ENCODE measurements at places on chromosomes 6 and 20.
A peak's percentile ranks its signal among the peaks of the same experiment; 100 is the strongest.

DNA sequence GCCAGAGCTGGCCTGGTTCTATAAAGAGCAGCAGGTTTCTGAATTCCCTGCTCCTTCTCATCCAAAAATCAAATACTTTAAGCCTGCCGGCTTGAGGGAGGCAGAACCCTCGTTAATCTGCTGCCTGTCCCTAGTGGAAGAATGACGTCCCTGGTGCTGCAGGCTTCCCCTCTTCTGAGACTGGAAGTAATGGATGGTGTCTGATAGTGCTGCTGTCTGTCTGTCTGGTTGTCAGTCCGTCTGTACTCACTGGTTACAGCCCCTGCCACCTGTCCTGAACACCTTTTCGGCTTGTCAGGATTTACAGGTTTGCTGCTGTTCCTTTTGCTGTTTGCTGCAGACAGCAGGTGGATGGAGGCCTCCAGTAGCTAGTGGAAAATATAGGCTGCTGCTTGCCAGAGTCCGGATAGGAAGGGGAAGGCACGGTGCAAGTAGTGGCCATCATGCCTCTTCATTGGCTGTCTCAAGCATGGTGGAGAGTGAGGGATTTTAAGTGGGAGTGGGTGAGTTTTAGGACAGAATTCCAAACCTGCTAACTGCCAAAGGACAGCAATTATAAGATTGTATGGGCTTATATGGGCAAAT is 2.5 kb downstream of the RIMS1 start:
- DNase-seq = no peak

- DNase-seq = no peak
These were observed 110.0 kb downstream of the PREX1 start for GRCh38 chr20:48717680-48718223.

- DNase-seq = no peak
These were observed 225.3 kb downstream of the KHDC1L start for GRCh38 chr6:72999995-73000394.

DNA sequence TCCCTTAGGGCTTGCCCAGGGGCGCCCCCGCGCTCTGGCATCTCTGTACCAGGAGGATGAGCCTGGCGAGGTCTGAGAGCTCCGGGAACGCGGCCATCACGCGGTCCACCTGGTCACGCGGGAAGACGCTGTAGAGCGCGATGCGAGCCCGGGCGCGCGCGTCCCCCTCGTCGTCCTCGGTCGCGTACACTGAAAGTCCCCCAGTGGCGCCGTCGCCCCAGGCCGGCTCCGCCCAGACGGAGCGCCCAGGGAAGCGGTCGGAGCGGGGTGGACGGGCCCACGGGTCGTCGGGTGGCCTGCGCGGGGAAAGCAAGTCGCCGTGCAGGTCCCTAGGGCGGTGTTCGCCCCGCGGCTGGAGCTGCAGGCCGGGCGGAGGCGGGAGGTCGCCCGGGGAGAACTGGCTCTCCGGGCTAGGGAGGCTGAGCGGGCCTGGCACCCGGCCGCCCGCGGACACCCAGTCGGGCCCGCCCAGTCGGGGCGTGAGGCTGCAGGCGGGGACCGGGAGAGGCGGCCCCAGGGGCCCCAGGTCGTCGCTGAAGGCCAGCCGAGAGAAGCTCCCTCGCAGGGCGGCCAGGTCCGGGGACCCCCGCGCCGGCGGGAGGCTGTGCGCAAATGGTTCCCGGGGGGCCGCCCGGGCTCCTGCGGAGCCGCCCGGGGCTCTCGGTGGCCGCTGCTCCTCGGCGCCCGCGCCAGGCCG is 34.0 kb downstream of the ZC3H12D start:
- no peak for DNase-seq

GRCh38 chr6:16181439-16182297 is 52.8 kb downstream of the MYLIP start:
- DNase-seq = no peak

DNA sequence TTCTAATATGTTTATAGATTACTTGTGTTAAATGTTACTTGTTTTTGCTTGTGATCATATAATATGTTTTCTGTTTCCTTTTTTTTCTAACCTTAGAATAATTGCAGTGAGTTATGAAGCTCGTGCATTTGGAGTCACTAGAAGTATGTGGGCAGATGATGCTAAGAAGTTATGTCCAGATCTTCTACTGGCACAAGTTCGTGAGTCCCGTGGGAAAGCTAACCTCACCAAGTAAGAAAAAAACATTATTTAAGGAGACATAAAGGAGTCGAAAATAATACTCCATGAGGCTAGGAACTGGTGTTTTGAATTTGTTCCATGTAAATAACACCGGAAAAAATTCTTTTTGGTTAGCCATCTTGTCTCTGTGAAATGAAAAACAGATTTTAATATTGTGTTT is 6.9 kb downstream of the POLH start:
- no peak for DNase-seq

- DNase-seq = no peak
These were observed 14.9 kb downstream of the PEX3 start for GRCh38 chr6:143465546-143465945.

DNA sequence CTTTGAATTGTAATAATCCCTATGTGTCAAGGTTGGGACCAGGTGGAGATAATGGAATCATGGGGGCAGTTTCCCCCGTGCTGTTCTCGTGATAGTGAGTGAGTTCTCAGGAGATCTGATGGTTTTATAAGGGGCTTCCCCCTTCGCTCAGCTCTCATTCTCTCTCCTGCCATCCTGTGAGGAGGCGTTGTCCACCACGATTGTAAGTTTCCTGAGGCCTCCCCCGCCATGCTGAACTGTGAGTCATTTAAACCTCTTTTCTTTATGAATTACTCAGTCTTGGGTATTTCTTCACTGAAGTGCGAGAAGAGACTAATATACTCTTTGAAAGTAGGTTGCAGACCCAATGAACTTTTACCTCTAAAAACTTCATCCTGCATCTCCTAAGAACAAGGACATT is 39.2 kb upstream of the KCNG1 start:
- DNase-seq = no peak

- no peak for DNase-seq
These were observed 201.9 kb upstream of the PMEPA1 start for GRCh38 chr20:57911512-57912226.

DNA sequence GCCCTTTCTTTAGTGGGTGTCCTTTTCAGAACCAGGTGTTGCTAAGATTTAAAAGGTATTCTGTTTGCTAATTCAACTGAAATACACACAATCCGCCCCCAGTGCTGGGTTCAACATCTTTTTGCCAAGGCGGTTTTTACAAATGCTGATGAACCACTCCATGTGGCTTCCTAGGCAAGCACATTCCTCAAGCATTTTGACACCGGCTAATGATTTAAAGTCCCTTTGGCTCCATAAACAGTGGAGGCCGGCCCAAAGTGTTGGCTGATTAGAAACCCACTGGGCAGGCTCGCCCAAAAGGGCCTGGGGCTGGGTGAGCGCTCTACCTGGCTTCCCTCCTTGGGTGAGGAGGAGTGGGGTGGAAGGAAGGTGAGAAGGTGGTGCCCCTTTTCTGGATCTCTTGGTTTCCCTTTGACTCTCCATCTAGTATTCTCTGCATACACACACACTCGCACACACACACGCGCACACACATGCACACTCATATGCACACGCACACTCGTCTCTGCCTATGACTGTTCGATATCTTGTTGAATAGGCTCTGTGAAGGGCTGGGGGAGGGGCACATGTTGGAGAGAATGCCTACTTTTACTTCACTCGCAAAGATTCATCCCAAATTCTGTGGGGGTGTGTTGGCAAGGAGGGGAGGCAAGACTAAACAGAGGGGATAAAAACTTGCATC is 66.7 kb upstream of the ARMC2 start:
- no peak for DNase-seq

- DNase-seq = no peak
These were observed 18.7 kb downstream of the OVOL2 start for GRCh38 chr20:18039063-18039462.

- no peak for DNase-seq
These were observed 159.2 kb downstream of the GMPR start for GRCh38 chr6:16397623-16398022.

GRCh38 chr6:1893470-1894130 is 283.9 kb downstream of the FOXC1 start:
- DNase-seq = no peak

DNA sequence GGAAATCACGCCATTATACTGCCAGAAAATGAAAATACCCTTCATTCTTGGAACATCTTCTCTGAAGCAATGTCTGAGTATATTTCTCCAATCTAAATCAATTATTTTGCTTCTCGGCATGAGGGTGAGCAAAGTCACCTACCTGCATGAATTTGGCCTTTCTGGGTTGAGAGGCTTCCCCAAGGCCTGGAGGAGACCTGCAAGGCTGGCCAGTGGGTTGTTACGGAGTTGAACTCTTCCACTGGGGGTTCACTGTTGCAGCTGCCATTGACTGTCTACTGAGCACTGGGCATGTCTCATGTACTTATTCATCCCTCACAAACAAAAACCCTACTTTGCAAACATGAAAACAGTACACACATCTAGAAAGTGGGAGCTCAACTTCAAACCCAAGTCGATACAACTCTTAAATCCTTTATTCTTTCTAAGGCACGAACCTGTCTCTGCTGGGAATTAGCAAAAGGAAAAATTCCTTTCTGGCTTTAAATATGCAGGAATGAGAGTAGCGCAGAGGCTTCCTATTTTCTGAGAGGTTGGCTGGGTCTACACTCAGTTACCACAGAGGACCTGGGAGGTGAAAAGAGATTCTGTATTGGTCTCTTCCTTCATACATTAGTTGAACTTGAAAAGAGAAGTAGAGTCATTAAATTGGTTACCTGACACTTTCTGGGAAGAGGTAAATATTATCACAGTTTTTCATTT is 87.6 kb upstream of the SGK1 start:
- DNase-seq = no peak

DNA sequence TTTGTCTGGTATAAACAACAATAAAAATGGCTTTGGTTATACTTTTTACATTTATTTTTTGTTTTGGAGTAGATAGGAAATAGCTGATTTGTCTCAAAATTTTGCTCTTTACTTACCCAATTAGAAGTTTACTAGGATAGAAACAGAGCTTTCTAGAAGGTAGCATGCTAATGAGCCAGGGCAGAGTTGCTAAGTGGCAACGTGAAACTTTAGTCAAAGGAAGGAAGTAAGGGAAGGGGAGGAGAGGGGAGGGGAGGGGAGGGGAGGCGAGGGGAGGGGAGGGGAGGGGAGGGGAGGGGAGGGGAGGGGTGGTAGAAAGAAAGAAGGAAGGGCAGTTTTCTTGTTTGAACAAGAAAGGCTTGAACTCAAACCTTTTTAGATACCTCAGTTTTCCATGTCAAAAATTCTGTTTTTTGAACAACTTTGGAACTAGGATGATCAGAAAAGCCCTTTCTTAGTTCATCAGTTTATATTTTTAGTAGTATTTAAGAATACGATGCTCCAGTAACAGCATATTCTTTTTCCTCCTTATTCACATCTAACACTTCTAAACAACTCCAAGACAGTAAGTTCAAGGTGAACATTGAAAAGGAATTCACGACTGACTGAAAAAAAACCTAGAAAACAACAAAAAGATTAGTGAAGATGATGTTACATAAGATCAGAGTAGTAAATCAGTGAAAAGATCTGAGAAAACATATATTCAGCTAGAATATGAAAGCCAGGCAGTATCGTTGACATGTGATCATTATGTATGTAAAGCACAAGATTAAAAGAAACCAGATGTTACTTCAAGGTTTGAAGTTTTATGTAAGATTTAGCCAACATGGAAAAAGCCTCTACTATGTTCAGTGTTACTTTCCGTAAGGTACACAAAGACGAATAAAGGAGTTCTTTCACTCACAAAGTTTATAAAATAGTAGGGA is 263.4 kb downstream of the ARHGAP18 start:
- no peak for DNase-seq

- no peak for DNase-seq
These were observed 56.5 kb upstream of the SIRPA start for GRCh38 chr20:1838556-1839279.

GRCh38 chr6:96966100-96966499 is 41.6 kb downstream of the KLHL32 start:
- no peak for DNase-seq

- no peak for DNase-seq
These were observed 37.0 kb downstream of the DLL1 start for GRCh38 chr6:170253910-170254269.

GRCh38 chr6:12516070-12516469 is 200.5 kb upstream of the PHACTR1 start:
- DNase-seq = no peak

DNA sequence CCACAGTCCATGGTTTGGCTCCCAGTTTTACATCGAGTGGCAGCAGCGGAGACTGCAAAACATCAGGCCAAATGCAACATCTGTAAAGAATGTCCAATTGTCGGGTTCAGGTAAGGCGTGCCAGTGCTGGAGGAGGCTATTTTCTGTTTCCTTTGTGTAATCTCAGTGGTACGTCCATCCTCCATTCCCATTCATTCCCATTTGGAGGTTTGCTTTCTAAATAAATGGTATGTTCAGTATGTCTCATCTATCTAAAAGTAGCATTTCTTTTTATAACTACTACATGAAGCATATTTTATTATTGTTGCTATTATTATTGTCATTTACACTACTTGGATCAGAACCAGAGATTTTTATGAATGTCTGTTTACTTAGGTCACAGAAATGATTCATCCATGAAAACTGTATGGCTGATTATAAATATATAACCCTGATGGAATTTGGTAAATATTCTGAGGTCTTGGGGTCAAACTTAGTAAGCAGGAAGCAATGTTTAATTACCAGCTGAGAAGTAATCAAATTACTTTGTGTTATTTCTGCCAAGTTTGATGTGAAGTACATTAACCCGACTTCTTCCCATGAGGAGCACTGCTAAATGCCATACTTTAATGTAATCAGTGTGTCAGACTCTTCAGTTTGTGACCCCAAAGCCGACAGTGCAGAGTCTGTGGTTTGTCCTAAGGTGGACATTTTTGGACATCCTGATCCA is 512.9 kb downstream of the UTRN start:
- DNase-seq = peak; percentile 88

GRCh38 chr6:116352515-116353471 is 18.0 kb upstream of the DSE start:
- no peak for DNase-seq

GRCh38 chr6:41331401-41332150 is 3.8 kb upstream of the NCR2 start:
- no peak for DNase-seq

- DNase-seq = no peak
These were observed 120.6 kb upstream of the AGPAT4 start for GRCh38 chr6:161394437-161394836.

DNA sequence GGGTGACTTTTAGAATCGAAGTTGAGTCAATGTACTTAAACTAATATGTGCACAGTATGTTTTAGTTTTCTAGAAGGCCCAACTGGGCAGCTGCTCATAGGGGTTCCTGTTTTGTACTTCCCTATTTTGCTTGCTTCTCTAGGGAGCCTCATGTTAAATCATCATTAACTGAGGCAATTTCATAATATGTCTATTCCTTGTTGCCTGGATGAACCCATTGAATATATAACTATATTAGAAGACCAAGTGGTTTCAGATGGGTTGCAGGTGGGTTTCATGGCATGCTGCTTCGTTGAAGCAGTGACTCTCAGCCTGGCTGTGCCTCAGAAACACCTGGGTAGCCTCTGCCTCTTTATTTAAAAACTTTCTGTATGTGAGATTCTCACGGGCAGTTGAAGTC is 22.2 kb downstream of the CARMIL1 start:
- no peak for DNase-seq

GRCh38 chr6:129638055-129638684 is 71.8 kb downstream of the ARHGAP18 start:
- DNase-seq = no peak

GRCh38 chr6:109759098-109759955 is 68.2 kb downstream of the FIG4 start:
- no peak for DNase-seq

- DNase-seq = no peak
These were observed 86.6 kb upstream of the RNF24 start for GRCh38 chr20:4101910-4102309.

All from retinal pigment epithelial cell (primary cell).